Activated naive CD4-positive, alpha-beta T cell treated with anti-CD3 and anti-CD28 coated beads, Interleukin-2, amount 50 U/mL, for 72 hours (primary cell): ENCODE measurements at places on chromosomes 3 and 15.

DNA sequence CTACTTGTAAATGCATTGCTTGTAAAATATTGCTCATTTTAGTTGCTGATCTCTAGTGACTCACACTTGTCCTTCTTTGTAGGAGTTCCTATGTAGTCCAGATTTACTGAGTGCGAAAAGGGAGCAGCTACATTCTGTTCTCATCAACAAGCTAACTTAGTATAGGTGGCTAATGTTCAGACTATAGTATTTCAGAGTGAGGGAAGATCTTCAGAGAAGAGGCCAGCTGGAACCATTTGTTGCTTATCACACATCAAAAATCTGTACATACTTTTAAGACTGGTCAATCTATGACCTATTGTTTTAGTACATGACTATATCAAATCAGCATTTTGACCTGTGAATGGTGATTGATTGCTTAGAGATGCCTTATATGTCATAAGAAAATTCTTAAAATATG is 71.3 kb upstream of the THSD4 start:
- DNase-seq, result no peak

DNA sequence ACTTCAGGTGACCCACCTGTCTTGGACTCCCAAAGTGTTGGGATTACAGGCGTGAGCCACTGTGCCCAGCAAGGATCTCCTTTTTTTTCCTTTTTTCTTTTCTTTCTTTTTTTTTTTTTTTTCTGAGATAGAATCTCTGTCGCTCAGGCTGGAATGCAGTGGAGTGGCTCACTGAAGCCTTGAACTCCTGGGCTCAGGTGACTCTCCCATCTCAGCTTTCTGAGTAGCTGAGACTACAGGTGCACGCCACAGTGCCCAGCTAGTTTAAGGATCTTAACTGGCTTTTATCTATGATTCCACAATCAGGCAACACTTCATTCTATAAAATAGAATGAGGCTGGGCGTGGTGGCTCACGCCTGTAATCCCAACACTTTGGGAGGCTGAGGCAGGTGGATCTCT is 16.3 kb upstream of the NICN1 start:
- no peak for DNase-seq

- DNase-seq, result no peak
Observed at GRCh38 chr3:42802876-42803413, 1.3 kb downstream of the HIGD1A start.

DNA sequence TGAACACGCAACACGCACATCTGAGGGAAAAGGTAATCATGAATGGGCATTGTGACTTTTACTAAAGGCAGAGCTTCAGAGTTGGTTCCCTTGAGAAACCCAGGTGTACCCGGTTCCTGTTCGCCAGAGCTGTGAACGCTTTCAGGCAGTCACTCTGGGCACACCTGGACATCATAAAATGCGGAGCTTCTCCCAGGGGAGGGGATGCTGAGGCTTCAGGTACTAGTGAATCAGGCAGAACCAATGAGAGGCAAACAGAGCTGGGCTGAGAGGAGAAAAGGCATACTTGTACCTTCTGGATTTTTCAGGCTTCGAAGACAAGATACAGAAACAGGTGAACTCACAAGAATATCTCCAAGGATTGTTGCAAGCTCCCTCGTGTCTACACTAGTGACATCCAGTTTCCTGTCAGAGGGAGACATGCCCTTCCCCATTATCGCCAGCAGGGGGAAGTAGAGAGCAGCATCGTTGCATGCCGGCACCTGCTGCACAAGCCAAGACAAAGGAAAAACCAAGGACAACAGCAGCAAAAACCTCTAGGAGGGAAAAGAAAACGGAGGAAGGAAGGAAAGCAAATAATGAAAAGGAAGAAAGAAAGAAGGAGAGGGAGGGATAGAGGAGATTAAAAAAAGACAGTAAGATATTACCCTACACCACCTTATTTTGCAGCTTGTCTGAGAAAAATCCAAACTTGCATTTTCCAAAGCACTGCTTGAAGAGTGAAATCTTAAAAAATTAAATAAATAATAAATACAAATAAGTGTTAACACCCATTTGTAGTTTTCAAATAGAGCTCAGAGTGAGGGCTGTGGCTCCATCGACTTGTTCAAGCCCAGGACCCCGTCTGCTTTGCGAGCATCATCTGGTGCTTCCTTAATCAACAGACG is 2.0 kb downstream of the AHSG start:
- peak; percentile 81 for DNase-seq

DNA sequence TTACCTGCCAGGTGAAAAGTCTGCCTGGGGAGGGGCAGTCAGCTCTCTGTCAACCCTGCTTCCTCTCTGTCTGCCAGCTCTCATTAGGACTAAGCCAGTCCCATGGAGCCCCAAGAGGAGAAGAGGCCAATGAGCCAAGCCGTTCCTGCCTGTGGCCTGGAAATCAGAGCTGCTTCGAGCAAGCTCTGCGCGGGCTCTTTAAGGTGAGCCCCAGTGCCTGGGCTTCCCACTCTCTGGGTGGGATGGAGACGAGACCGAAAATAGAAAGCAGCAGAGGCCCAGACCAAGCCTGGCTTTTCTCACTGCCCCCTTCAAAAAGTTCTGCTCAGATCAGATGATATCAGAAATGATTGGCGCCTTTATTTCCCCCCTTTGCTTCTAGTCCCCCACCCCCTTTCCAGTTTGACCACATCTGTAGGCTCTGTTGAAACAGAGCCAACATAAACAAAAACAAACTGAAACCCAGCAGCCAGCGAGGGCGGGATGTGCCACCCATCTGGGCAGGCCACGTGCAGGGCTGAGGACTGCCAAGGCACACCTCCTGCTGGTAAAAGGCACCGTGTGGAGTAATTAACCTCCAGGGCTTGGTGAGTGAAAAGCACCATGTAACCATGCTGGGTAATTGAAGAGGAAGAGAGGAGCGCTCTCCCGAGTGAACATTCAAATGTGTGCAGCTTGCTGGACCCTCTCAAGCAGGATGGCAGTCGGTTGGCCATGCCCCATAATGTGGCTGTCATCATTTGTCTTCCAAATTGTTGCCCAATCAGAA is 471.0 kb upstream of the PROK2 start:
- DNase-seq, result no peak

DNA sequence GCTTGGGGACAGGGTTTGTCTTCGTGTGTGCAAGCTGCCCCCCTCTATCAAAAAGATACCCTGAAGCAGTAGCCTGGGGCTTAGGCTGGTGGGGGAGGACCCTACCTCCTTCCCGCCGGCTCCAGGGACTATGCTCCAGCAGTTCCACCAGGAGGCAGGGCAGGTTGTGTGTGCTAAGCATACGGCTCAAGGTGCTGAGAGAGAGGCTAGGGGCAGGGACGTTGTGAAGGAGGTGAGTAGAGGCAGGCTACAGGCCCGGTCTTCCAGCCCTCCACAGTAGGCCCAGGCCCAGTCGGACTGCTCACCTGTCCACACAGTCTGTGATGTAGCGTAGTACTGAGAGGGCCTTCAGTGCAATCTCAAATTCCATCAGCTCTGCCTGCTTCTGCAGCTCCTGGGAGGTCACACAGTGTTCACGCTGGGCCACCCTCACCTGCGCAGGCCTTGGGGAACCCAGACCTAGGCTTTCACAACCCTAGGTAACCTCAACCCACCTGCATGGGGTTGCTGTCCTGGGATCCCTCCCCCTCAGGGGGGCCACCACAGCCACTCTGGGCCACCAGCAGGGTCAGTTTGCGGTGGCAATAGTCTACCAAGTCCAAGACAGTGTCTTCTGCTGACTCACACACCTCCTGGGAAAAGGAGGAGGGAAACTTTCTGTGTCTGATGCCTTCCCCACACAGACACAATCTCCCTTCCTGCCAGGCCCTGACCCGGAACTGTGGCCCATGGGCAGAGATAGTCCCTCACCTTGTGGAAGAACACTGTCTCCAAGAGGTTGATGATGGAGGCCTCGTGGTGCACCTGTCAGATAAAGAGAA is 2.4 kb upstream of the RASSF1 start:
- DNase-seq, result no peak

DNA sequence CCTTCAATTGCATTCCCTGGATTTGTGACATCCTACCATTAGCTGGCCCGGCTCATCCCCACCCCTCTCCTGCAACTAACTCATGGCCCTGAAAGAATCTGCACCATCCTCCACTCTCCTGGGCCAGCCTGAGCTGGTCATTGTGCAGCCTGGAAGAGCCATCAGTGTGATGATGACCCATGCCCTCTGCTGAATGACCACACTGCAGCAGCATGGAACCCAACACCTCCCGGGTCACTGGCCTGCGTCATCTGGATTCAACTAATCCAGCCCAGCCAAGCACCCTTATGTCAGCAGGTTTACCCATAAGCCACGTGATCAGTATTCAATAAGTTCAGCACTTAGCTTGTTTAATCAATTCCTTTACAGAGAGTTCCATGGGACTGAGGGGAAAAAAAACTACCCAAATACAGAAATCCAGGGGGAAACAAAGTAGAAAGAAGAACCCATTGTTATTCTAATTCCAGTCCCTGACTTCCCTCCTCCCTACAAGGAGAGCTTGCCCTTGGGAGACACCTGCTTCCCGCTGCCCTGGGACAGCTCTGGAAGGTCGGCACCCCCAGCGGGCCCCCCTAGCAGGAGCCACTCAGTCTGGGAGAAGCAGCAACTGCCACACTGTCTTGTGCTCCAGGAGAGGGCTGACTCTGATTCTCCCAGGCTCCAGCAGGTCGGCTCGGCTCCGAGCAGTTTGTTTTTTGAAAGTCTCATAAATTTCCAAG is 309.1 kb upstream of the TLE3 start:
- no peak for DNase-seq

DNA sequence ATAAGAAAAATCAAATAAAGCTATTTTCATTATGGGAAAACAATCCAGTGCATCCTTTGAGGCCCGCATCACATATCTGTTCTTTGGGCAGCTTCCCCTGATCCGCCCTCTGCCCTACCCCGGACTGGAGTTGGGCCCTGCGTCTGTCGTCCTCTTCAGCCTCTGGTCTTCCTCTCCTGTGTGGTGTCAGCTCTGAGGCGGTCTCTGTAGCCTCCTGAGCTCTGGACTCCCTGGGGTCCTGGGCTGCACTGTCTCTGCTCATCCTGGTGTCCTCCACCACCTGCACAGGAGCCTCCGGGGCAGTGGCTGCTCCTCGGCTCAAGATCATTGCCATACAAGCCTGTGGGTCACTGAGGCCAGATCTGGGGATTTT is 7.4 kb upstream of the SNX22 start:
- DNase-seq, result no peak

DNA sequence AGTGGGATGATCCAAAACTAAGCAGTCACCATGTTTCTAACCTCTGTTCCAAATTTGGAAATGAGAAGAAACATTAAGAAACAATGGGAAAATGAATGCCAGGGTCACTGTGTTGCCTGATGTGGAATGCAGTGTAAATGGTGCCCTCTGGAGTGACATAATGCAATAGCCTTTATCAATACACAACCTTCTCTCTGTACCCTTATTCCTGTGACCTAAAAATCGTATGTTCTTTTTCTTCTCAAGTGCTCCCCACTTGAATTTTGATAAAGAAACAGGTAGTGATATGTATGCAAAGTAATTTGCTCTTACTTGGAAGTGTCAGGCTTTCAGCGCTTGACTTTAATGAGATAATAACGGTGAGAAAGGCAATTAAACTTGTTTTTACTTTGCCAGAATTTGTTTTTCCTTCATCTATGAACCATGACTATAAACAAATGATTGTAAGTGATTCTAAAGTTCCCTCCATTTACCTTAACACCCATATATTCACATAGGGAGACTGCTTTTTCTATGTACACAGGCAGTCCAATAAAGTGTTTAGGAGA is 145.8 kb upstream of the THRB start:
- no peak for DNase-seq

- DNase-seq, result no peak
Observed at GRCh38 chr3:61032991-61033390, 218.3 kb downstream of the FHIT start.

DNA sequence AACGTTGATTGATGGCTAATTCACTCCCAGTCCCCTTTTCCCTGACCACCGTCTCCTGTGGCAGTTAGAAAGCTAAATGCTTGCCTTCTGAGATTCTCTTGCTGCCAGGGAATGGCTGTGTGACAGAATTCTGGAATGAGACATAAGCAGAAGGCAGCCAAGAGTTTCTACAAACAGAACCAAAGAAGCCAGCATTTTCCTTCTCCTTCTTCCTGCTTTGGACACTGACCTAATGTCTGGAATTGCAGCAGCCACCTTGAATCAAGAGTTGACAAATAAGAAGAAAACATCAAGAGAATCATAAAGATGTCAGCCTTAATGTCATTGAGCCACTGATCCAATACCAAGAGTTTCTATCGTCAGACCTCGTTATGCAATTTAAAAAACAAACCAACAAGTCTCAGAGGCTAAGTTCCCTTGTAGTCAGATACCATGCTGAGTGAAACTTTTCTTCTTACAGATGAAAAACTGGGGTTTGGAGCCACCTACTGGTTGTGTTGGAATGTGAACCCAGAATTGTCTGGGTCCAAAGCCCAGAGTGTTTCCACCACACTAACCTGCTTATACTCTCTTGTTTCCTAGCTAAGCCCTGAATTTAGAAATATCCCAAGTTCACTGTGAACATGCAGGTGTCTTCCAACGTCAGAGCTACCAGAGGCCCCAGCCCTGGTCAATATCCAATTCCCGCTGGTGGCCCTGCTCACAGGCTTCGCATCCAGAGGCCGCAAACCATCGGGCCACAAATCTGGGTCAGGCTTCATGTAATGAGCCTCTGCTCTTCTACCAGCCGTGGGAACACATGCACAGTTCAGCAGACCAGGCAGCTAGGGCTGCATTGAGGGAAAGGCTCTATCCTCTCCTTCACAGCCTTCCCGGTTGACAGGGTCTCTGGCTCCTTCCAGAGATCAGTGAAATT is 42.5 kb downstream of the MCF2L2 start:
- no peak for DNase-seq

DNA sequence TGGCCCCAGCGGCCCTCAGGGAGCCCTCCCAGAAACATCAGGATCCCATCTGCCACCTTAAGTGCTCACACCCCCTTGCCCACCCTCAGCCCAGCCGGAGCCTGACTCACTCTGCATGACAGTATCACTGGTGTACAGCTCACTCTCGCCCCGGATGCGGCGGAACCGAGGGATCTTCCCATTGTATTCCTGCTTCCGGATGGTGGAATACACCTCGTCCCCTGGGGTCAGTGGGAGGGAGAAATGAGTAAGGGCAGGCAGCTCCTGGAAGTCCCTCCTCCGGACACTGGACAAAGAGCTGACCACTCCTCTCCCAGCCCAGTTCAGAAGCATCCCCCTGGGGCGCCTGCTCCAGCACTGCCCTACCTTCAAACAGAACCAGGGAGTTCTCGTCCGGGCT is 16.5 kb downstream of the SEMA7A start:
- no peak for DNase-seq

GRCh38 chr3:43327582-43327979 is 41.2 kb downstream of the SNRK start:
- DNase-seq, result no peak

- no peak for DNase-seq
Observed at GRCh38 chr3:31515486-31516284, 17.0 kb upstream of the STT3B start.
